ENCODE measurements at places on chromosomes 3 and 15.

DNA sequence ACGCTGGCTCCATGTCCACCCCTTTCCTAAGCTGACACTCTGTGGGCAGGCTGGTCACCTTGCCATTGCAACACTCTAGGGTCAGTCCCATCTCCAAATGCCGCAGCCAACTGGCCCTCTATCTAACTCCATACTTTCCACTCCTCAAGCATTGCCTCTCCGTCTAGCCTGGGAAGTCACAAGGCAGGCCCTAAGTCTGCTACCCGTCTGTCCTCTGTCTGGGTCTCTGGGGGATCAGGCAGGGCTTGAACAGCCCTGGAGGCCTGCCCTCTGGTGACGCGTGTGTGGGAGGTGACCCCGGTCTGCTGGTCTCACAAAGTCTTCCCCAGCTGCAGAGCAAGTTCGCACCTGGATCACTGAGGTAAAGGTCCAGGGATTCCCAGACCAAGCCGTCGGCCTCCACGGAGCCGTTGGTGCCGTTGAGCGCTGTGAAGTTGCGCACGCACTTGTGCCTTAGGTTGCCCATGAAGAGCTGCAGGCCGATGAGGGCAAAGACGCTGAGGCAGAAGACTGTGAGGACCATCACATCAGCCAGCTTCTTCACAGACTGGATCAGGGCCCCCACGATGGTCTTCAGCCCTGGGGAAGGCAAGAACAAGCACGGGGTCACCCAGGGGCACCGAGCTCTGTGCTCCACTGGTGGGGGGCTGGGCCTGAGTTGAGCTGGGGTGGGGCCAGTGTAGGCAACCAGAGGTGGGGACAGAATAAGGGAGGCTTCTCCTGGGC lies 39.9 kb downstream of the SCN5A start:
- no peak for DNase-seq

DNA sequence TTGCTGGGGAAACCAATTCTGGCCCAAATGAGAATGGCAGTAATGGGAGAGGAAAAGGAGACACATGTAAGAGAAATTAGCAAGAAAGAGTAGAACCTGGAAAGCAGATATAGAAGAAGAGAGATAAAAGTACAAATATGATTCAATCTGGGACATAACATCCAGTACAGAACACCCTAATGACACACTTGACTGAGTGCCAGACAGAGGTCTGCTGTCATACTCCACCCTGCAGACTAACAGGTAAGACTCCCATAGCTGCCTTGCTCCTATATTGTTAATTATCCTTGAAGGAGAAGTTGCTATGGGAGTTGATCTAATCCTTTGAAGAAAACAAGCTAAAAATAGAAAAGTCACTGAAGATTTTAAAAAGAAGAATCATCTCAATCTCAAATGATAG lies 21.1 kb downstream of the CCPG1 start:
- no peak for DNase-seq

DNA sequence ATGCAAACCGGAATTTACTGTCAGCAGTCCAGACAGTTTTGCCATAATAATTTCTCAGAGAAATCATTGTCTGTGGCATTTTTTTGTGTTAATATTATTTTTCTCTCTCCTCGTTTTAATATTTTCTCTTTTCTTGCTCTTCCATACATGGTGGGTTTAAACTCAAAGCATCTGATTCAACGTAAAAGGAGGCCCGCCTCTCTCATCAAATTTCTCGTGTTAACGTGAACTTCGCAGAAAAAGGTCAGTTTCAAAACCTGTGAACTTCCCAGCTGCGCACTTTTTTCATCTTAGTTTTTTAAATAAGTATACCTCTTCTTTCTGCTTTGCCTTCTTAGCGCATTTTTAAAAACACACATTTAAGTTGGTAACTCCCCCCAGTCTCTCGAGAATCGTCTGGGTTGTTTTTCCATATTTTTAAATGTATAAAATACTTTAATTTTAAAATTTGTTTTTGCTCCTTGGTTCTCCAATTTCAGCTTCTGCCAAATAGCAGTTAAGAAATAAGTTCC lies 9.1 kb downstream of the SHOX2 start:
- no peak for DNase-seq

DNA sequence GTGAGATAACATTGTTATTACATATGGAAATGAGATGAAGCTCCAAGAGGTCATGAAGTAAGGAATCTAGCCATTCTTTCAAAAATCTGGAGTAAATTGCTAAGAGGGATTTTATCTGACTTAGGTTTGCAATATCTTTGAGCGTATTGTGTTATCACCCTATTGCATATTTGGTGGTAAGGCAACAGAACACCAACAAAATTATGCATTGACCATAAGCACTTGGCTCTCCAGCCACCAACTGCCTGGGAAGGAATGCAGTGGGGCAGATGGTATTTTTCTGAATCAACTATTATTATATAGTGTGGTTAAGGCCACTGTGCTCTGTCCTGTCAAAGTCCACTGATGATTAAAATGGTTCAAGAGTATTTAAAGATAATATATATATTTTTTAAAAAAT lies 287.9 kb upstream of the SEMA6D start:
- DNase-seq: no peak

Measured in Panc1 (cell line).